Hindlimb muscle (tissue), 1 donor: ENCODE measurements at places on chromosomes 12 and 14.

GRCh38 chr12:131919051-131919347 lies 10.1 kb upstream of the PUS1 start:
- DNase-seq = no peak

GRCh38 chr14:85625925-85626585 lies 96.1 kb downstream of the FLRT2 start:
- DNase-seq = no peak

- no peak for DNase-seq
Observed at GRCh38 chr12:75892731-75893408, 138.7 kb downstream of the PHLDA1 start.

DNA sequence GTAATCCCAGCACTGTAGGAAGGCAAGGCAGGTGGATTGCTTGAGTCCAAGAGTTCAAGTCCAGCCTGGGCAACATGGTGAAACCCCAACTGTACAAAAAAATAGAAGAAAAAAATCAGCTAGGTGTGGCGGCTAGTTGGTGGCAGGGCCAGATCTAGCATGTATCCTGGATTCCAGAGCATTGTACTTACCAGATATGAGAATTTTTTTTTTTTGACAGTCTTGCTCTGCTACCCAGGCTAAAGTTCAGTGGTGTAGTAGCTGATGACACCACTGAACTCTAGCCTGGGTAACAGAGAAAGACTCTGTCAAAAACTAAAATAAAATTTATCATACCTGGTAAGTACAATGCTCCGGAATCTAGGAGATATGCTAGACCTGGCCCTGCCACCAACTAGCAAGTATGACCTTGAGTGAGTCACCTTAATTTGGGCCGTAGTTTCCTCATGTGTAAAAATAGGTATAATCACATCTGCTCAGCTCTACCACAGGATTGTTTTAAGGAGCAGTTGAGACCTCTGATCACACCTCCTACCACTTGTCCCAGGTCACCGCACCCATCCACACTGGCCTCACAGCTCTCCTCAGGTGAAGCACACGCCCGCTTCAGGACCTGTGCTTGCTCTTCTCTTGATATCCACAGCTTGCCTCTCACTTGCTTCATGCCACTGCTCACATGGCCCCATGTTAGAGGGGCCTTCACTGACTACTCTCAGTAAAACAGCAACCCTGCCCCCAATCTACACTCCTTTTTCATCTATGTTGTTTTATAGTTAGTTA lies 140.2 kb downstream of the STXBP6 start:
- DNase-seq = no peak

GRCh38 chr12:47145188-47145587 lies 65.4 kb upstream of the AMIGO2 start:
- DNase-seq = no peak

- DNase-seq = no peak
Observed at GRCh38 chr12:128047266-128048060, 219.5 kb upstream of the TMEM132C start.

DNA sequence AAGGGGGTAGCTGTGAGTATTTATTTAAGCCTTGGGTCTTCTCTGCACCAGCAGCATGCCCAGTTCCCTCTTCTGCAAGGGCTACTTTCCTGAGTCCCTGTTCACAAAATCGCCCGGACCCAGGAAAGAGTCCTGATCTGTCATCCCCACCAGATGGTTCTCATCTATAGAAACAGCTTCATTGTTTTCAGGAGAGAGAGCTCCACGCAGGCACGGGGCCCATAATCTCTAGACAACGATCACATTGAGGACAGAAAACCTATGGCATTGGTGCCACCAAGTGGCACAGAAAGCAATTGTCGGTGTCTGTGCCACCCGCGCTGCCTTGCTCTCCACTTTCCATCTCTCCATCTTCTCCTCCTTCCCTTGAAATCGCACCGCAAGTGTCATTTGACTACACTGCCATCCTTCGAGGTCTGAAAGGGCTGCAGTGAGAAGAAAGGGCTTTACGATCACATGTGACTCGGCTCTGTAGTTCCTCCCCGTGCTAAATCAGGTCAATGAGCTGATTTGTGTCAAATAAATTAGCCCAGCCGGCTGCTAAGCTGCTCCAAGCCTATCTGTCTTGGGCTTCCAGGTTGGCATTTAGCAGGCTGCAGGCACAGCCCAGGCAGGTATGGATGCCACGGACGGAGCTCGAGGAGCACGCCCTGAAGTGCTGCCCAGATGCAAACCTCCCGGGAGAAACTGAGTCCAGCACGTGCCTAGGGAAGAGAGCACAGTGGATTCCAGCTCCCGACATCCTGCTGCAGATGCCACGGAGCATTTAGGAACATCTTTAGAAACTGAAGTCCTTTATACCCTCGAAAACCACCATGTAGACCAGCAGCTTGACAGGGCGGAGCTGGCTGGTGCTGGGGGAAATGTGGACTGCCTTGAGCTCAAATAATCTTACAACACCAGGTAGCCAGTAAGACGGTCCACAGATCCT lies 28.8 kb downstream of the SPRING1 start:
- DNase-seq = peak; percentile 71

GRCh38 chr12:43571885-43572284 lies 19.9 kb upstream of the ADAMTS20 start:
- no peak for DNase-seq

DNA sequence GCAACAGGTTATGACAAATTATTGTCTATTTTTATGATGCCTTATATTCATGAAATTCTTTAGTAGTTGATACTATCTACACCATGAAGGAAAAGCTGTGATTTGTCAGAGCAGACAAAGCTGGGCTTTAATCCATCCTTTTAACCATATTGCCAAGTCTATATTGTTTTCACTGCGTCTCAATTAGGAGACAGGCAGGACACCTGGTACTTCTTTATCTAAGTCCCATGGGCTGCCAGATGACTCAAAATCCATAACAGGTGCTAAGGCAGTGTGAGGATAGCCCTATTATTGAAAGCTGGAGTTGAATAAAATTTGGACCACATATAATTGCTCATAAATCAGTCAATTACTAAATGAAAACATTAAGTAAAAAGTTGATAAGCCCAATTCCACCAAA lies 22.6 kb downstream of the INSM2 start:
- DNase-seq = no peak

DNA sequence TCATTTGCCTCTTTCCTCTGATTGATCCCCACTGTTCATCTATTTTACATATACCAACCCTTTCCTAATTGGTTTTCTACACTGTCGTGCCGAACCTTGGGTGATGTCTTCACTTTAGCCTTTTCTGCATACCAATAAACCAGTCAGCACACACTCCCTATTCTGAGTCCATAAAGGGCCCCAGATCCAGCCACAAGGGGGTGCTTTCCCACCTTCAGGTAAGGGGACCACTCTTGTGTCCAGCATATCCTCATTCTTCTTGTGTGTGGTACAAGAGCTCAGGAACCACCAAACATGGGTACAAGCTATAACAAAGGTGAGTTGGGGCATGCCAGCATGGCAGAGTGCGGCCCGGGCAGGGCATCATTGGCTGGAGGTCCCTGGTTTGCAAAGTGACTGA lies 859.8 kb downstream of the FSCB start:
- no peak for DNase-seq

GRCh38 chr12:104055686-104056388 lies 5.8 kb upstream of the GLT8D2 start:
- DNase-seq = peak; percentile 50

DNA sequence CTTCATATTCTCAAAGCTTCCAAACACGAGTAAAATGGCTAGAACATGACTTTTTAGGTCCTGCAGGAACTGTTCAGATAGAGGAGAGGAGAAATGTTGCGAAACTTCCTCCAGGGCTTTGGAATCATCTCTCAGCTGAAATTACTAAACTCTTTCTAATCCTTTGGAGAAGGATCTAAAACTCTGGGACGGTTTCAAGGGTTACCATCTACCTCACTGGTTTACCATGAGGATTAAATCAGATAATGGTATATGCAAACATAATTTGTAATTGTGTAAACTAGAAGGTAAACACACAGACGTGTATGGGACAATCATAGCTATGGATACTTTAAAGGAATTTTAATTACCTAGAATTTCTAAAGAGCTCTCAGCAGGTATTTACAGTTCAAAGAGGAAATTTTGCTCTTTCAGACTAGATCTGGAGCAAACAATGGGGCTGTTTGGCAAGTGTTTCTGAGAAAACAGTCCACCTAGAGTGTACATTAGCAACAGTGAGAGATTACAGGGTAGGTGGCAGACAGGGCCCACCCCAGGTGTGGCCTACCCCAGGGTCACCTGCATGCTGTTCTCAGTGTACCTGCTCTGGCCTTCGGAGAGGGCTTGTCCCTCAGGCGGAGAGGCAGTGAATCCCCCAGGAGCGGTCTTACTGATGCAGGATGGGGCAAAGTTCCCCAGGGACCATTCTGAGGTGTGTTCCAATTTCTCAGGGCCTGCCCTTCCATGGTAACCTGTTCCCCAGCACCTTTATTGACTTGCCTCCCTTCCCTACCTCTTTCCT lies 124.7 kb upstream of the MAX start:
- DNase-seq = no peak

GRCh38 chr14:32481707-32482106 lies 152.6 kb downstream of the AKAP6 start:
- DNase-seq = no peak

- DNase-seq = no peak
Observed at GRCh38 chr14:91229743-91230200, 14.7 kb downstream of the GPR68 start.

GRCh38 chr14:103361867-103362266 lies 23.3 kb upstream of the MARK3 start:
- no peak for DNase-seq

- no peak for DNase-seq
Observed at GRCh38 chr12:75481774-75482173, 1.2 kb downstream of the GLIPR1 start.

- DNase-seq = no peak
Observed at GRCh38 chr12:50186681-50187080, 19.5 kb upstream of the CERS5 start.

- no peak for DNase-seq
Observed at GRCh38 chr14:55874785-55875184, 243.4 kb upstream of the PELI2 start.

DNA sequence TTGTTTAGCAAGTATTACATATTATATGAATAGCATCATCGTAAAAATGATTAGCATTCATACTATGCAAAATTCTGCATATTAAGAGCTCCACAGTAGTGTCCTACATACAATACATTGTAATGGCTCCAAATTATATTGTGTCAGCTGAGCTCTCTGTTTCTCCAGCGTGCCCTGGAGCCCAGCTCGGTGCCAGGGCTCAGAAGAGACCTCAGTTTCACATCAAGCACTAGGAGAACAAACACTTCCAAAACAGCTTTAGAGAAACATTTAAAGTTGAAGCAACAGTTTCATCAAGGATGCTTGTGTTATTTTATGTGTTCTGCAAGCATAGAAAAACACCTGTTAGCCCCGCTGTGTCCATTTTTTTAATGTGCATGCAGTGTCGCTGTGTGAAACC lies 456.9 kb downstream of the EGLN3 start:
- DNase-seq = no peak

- no peak for DNase-seq
Observed at GRCh38 chr12:55718015-55718414, 2.2 kb downstream of the BLOC1S1 start.
